ENCODE measurements at places on chromosomes 2 and 18.

DNA sequence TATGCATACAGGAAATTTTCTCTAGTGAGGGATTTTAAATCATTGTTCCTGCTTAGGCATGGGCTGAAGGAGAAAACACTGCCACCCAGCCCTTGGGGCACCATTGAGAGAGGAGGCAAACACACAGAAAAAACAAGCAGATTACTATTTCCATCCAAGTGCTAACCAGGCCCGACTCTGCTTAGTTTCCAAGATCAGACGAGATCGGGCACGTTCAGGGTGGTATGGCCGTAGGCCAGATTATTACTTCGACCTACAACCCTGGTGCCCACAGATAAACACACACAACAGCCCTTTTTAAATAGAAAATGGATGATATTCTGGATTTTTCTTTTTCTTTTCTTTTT, 45.4 kb upstream of the RHOB start:
- no peak for DNase-seq

DNA sequence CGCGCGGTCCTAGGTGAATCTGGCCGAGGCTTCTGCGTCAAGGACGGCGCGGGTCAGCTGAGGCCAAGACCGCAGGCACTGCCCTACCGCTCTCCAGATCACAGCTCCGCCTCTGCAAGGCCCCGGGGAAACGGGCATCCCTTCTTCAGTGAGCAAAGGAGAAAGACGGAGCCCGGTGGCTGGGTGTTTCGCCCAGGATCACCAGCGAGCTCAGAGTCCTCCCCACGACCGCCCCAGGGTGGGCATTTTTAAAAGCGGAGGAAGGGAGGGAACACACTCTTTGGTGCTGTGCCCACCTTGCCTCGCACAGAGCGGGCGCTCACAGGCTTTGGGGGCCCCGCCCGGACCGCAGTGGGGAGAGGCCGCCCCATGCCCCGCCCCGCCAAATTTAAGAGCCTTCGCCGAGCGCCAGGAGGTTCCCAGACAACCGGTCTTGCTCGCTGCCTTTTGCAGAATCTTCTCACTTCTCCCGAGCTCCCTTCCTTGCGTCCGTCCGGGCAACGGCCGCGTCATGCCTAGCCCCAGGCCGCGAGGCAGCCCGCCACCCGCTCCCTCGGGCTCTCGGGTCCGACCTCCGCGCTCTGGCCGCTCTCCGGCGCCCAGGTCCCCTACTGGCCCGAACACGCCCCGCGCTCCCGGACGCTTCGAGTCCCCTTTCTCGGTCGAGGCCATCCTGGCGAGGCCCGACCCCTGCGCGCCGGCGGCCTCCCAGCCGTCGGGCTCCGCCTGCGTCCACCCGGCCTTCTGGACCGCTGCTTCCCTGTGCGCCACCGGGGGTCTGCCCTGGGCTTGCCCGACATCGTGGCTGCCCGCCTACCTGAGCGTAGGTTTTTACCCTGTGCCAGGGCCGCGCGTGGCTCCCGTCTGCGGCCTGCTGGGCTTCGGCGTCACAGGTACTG, at the start of gene NOTO:
Gene NOTO, plus strand, starts transcription at position 419 of the 899 bp plus-strand sequence. Its CDS starts 93 bp downstream, at position 512.
- DNase-seq, result no peak

DNA sequence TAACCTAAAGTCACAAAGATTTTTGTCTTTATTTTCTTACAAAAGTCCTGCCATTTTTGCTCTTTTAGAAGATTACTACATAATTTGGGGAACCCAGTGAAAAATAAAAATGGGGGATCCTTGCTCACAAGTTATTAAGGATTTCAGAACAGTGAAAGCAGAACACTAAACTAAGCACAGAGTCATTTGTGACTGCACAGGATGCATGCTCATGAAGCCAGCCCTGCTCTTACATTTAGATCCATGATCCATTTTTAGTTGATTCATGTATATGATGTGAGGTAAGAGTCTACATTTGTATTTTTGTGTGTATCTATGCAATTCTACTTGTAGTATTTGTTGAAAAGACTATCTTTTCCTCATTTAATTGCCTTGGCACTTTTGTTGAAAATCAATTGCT, 21.8 kb downstream of the SP140L start:
- DNase-seq, result no peak

DNA sequence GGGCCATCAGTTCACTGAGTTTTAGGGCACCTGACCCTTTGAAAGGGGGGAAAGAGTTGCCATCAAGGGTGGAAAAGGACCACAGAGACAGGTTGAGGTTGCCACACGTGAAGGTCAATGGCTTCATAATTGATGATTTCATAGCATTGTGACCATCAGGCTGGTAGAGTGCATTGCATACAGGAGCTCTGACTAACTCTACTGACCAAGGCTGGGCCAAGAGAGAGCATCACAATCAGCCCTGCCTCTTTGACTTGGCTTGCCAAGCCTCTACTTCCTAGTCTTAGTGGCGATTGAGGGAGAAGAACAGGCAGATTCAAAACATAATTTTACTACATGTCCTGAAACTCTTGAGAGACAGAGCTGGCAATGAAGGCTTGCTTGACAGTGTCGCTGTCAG, 5.8 kb upstream of the TNP1 start:
- DNase-seq, result no peak

GRCh38 chr2:86218124-86218523, 18.9 kb downstream of the MRPL35 start:
- DNase-seq, result no peak

DNA sequence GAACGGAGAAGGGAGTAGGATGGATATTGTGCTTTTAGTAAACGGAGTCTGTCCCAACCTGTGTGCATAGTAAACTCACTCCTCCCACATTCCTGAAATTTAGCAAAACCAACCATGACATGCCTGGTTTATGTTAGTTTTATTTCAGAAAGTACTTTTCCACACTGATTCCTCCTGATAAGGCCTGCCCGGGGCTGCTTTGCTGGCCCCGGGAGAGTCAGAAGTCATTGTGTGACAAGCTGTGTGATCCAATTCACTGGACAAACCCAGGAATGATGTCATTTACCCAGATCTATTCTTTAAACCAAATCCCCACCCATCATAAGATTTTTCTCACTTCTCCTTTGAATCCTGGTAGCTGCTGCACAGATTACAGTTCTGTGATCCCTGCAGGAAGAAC, 109.0 kb downstream of the SETBP1 start:
- DNase-seq, result no peak

DNA sequence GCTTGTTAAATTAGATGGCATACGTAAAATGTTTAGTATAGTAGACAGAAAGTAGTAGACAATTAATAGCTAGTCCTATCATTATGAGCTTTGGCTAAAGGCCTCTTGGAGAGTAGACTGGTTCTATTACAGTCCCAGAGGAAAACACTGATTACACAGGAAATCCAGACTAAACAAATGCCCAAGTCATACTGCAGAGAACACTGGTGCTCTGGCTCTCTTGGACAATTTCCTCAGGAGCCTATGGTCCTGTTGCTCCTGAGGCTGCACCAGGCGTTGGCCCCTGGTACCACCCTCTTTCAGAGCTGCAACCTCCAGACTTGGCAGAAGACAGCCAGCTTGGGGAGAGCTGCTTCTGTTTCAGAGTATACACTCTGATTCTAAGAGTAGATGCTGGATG, 41.8 kb downstream of the STAT1 start:
- no peak for DNase-seq

- DNase-seq, result no peak
Measured at GRCh38 chr2:12543978-12544558, 172.7 kb upstream of the TRIB2 start.

GRCh38 chr18:813172-814071, 1.4 kb upstream of the YES1 start:
- DNase-seq, result peak; percentile 49

DNA sequence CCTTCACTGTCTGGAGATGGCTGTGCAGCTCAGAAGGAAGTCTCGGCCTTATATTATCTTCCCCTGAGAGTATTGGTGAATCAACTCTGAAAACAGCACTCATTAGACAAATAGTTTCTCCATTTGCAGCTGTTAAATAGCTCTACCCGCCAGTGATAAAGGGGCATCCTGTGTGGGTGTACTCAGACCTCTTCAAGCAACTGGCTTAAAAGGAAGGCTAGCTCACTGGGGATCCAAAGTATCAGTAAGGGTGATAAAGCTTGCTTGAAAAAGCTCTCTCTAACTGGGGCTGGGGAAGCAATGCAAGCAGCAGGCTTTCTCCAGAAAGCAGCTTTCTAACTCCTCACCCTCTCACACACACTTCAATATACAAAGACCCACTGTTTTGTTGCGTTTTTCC, 64.9 kb upstream of the PSMD14 start:
- DNase-seq, result no peak

DNA sequence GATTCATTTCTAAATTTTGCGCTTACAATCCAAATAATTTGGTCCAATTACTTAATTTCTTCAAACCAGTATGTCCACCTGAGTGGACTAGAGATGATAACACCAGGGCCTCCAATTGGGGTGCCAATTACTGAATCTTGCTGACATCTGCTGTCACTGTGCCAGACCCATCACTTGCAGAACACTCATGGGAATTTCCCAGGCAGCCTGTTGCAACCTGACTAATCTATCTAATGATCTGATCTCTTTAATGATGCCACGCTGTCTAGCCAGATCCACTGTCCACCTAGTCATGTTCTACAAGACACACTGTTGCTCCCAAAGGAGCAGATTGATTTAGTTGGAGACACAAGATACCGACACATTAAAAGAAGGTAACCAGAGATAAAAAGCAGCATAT, 11.8 kb upstream of the LRP1B start:
- no peak for DNase-seq

GRCh38 chr2:208062113-208062512, 36.8 kb upstream of the PLEKHM3 start:
- DNase-seq, result peak; percentile 6

DNA sequence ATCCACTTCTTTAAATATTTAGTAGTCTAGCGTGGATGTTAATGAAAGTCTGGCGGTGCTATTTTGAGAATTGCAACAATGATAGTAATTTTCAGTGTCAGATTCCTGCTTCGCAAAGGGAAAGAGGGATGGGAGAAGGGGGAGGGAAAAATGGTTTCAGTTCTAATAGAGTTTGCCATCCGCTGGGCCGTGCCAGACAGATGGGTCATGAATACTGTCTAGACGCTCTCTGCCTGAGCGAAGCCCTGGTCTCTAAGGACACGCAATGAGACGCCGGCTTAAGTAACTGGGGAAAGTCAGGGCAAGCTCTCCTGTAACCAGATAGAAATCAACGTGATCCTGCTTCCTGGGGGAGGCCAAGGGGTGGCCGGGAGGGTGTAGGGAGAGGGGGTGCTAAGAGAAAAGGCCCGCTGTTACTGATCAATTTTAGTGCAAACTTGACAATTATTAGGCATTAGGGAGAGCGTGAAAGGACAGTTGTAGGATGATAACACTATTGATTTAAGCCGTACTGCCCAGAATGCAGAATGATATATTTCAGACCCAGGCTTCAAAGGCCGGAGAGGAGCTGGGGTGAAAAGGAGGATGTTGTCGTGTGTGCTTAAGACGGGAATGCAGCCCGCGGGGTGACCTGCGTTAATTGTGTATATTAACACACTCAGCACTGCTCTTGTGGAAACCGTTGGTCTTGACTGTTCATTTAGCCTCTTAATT, 229.2 kb downstream of the LDLRAD4 start:
- DNase-seq, result no peak

DNA sequence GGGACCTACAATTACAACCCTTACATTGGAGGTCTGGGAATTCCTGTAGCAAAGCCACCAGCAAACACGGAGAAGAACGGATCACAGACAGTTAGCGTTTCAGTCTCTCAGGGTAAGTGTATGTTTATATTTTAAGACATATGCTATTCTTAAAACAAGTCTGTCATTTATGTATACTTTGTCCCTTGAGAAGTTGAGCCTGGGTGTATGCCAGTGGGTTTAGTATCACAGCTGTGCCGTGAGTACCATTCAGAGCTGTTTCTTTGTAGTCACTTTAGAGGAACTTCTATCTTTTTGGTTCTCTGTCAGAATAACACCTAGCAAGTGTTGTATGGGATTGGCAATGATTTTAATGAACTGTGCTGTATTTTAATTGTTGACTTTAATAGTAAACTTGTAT, 125.6 kb downstream of the BIRC6 start:
- no peak for DNase-seq
